CD4-positive, alpha-beta T cell (primary cell): ENCODE measurements at places on chromosomes 13 and 19.

- no peak for DNase-seq
These were observed 153.9 kb downstream of the DACH1 start for GRCh38 chr13:71712988-71713653.

DNA sequence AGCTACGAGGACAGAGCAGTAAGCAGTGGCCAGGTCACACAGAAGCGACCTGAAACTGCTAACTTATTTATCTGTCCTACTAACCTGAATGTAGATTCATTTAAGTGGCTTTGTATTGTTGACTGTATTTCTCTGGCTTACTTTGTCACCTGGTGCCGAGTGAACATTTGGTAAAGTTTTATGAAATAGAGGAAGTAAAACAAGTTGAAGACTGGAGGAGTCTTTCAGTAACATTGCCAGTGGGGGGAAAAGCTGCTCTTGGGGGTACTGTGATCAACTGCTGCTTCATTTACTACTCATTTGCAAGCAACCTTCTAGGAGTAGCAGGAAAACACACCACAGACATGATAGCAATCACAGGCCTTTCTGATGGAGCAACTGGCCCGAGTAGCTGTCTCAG, 615.0 kb downstream of the FGF9 start:
- no peak for DNase-seq

DNA sequence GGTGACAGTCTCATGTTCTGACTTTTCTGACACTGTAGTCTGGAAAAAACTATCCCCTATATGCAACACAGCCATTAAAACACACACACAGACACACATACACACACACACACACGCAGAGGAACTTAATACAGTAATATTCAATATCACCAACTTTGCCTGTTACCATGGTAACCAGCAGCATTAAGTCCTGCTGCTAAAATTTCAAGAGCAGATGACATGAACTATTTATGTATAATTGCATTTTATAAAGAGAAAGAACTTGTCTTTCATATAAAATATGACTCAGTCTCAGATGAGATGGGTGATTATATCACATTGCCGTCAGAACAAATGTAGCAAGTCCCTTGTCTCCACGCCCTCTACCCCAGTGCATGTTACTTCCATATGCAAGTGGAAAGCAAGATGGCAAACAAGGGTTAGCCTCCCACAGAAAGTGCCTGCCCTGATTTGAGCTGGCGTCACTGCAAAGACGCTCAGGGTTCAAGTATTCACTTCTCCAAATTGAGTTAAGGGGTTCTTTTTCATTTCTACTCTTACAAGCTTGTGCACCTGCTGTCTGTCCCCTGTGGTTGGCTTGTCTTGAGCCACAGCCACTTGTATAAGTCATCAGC, 576.8 kb downstream of the UQCRFS1 start:
- DNase-seq: no peak

GRCh38 chr19:5586300-5587070, 18.7 kb upstream of the TINCR start:
- no peak for DNase-seq
